Fibroblast of skin of back (primary cell): ENCODE measurements at places on chromosomes 13 and 19.

DNA sequence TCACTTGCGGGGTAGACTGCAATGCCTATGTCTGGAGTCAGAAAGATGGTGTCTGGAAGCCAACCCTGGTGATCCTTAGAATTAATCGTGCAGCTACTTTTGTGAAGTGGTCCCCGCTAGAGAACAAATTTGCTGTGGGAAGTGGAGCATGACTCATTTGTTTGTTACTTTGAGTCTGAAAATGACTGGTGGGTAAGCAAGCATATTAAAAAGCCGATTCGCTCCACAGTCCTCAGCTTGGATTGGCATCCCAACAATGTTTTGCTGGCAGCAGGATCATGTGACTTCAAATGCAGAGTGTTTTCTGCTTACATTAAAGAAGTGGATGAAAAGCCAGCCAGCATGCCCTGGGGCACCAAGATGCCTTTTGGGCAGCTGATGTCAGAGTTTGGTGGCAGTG is 9.5 kb upstream of the ERVV-1 start:
- no peak for DNase-seq

- DNase-seq: peak; percentile 15
Observed at GRCh38 chr13:28058866-28059613, 41.3 kb downstream of the FLT3 start.

DNA sequence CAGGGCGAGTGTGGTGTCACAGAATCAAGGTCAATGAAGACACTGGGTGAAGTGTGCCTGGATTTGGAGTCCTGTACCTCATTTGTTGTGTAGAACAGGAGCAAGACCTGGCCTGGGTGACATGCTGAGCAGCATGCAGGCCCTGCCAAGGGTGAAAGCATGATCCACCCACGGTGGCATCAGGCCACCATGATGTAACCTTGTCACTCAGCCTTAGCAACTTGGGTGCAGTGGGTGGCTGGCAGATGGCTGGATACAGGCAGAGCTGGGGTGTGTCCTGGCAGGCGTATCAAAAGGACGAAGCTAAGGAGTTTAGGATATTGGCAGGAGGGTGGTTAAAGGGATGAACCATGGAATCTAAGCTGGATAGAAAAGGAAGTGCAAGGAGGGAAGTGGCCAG is 10.3 kb downstream of the THSD1 start:
- DNase-seq: no peak

GRCh38 chr13:59542303-59542702 is 621.4 kb downstream of the DIAPH3 start:
- no peak for DNase-seq

DNA sequence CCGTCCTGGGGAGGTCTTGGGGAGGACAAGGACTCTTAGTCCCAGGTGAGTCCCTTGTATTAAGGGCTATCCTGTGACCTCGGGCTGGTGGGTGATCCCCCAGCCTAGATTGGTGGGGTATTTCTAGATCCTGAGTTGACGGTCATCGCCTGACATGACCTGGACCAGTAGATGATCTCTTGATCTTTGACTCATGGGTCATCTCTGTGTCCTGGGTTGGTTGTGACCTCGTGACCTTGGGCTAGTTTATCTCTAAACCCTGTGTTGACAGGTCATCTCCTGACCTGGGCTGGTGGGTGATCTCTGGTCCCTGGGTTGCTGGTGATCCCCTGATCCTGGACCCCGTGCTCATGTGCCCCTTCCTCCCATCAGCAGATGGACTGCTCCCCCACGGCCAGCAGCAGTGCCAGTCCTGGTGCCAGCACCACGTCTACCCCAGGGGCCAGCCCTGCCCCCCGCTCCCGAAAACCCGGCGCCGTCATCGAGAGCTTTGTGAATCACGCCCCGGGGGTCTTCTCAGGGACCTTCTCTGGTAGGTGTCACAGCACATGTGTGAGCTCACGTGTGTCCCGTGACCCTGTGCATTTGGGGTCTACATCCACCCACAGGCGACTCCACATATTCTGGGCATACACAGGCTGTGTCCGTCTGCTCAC is 6.3 kb downstream of the MIDN start:
- DNase-seq: no peak

- DNase-seq: no peak
Observed at GRCh38 chr19:52670046-52670445, 31.9 kb upstream of the ZNF83 start.

DNA sequence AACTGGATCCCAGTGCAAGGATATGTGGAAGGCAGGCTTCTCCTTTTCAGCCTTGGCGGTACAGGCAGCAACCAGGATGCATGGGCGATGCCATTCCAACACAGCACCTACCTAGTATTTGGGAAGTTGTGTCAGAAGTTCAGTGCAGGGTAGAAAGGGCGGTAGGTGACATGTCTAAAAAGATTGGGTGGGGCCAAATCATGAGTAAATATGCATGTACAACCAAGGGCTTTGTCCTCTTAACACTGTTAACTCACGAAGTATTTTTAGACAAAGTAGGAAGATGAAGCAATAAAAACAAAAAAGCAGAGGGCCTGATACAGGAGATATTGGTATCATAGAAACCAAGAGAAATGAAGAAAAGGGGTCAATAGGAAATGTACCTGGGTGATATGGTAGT is 392.1 kb downstream of the MYO16 start:
- DNase-seq: no peak

DNA sequence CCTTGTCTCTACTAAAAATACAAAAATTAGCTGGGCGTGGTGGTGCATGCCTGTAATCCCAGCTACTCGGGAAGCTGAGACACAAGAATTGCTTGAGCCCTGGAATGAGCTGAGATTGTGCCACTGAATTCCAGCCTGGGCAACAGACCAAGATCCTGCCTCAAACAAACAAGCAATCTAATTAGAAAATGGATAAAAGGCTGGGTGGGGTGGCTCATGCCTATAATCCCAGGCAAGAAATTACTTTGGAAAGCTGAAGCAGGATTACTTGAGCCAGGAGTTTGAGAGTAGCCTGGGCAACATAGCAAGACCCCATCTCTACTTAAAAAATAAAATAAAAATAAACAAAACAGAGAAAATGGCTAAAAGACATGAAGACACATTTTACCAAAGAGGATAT is 77.0 kb downstream of the CAB39L start:
- DNase-seq: peak; percentile 73

DNA sequence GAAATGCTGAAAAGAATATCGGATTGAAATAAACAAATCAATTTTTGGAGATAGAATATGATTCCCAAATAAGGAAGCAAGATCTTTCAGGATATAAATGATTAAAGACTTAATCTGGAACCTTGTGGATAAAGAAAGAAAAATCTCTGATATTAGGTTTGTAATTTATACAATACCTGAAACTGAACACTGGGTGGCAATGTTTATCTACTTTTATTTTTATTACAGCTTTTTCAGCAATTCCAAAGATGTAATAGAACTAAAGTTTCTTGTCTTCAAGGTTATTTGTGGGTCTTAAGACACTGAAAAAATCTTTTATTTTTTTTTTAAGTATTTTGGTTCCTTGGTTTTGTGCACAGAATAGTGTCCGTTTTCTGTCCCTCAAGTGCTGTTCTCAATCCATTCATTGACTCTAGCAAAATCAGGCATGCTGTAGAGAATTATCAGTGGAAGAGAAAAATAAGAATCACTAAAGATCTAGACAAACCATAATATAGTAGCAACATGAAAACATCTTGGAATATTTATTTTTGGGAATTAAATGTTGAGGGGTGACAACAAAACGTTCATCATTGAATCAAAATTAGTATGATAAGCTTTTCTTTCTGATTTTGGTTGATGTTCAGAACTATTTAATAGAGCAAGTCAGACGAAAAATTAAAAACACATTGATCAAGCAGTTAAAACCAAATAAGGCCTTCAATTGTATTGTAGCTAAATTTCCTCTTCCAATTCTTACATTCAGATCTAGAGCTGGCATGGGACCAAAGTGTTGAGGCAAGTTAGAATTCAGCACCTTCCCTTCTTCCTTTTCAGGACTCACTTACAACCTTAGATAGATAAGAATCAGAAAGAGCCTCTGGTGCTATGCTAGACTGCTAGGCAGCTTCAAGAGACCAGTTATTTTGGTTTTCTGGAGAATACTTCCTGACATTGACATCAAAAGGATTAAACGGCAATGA is 704.4 kb upstream of the PCDH20 start:
- peak; percentile 15 for DNase-seq

DNA sequence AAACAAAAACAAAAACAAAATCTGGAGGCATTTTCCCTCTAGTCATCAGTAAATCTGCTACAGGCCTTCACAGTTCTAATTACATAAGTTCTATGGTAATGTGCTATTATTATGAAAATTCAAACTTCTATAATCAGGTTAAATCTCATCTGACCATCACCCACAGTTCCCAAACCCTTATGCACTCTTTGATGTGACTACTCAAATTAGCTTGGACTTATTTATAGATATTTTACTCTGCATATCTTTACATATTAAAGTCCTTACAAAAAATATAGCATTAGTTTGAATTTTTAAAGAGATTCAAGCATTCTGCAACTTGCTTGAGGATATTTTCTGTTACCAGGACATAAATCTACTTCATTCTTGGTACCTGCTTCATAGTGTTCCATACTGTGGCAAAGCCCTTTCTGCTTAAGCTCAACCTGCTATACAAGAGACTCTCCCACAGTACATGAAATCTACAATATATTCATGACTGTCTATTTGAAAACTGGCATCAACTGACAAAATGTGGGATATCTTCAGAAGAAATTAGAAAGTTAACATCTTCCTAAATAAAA is 22.9 kb downstream of the SMAD9 start:
- DNase-seq: no peak

GRCh38 chr19:18896421-18896841 is 473 bp upstream of the CERS1 start:
- no peak for DNase-seq

DNA sequence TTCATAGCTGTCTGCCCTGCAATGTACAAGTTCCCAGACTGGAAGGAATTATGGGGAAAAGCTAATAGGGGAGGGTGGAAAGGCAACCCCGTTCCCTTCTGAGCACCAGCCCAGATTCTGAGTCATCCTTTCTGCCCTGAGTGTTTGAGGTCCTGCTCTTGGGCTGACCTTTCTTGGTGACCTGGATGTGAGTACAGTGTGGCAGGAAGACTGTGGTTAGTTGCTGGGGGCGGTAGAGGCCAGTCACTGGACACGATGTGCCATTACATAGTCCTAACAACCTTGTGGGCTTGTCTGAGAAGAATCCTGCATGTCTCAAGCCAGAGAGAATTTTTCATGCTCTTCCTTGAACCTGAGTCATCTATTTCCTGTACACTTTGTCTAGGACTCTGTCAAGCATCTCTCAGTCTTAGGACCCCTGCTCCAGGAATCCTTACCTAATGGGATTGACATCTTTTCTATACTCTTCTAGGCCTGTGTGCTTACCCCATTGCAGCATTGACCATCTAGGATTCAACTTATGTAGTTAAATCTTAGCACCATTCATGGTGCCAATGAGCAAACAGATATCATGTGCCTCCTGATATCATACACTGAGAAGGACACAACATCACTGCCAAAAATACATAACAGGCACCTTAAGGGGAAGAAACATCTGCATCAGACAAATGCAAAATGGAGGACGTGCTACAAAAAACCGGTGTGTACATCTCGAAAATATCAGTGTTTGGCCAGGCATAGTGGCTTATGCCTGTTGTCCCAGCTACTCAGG is 8.1 kb upstream of the ANGPTL4 start:
- DNase-seq: peak; percentile 95

GRCh38 chr13:73765651-73766384 is 368.4 kb downstream of the KLF12 start:
- peak; percentile 28 for DNase-seq

- no peak for DNase-seq
Observed at GRCh38 chr13:28958018-28958417, 137.9 kb downstream of the MTUS2 start.

DNA sequence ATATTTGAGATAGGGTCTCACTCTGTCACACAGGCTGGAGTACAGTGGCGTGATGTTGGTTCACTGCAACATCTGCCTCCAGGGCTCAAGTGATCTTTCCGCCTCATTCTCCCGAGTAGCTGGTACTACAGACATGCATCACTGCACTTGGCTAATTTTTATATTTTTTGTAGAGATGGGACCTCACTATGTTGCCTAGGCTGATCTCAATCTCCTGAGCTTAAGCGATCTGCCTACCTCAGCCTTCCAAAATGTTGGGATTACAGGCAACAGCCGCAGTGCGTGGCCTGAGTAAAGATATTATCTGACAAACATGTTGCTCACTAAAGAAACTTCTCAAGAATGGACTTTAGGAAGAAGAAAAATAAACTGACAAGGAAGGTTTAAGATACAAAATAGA is 125.4 kb upstream of the ABCC4 start:
- no peak for DNase-seq

GRCh38 chr19:48442116-48443035 is 3.4 kb upstream of the GRWD1 start:
- no peak for DNase-seq

- DNase-seq: peak; percentile 84
Observed at GRCh38 chr13:42981317-42981716, 10.7 kb downstream of the EPSTI1 start.

DNA sequence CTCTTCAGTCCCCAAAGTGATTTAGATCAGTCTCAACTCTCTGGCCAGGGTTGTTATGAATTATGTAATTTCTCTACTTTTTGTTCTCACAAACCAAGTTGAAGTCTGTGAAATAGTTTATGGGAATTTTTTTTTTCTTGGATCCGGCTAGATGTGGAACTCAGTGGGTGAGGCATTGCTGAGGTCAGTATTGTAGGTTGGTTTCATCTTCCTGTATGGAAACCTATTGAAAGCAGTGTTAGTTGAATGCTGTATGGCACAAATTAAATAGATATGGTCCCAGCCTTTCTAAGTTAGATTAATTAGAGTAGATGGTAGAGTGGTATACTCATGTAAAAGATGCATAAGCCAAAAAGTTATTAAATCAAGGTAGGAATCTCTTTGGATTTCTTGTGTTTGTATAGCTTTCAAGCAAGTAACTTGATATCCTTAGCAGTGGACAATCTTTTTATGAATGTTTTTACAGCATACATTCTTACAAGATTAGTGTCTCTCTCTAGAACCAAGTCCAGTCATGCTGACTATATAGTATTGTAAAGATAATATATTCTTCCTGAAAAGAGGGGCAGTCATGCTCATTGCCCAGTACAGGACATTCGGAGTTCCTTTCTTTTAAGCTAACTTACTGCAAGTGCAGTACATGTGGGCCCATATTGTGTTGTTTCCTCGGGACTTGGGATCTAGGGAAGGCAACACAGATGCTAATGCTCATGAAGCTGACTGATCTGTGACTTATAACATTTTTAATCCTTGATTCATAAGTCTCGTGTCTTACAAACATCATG is 2541.1 kb downstream of the PCDH9 start:
- peak; percentile 67 for DNase-seq

- peak; percentile 6 for DNase-seq
Observed at GRCh38 chr13:61664801-61665705, 249.4 kb upstream of the PCDH20 start.
